CD4-positive, CD25-positive, alpha-beta regulatory T cell (primary cell): ENCODE measurements at places on chromosomes 6 and 20.

- DNase-seq, result no peak
Measured at GRCh38 chr6:79650950-79651349, 19.8 kb downstream of the SH3BGRL2 start.

- peak; percentile 63 for DNase-seq
Measured at GRCh38 chr20:45963059-45964005, 8.7 kb downstream of the ZNF335 start.

DNA sequence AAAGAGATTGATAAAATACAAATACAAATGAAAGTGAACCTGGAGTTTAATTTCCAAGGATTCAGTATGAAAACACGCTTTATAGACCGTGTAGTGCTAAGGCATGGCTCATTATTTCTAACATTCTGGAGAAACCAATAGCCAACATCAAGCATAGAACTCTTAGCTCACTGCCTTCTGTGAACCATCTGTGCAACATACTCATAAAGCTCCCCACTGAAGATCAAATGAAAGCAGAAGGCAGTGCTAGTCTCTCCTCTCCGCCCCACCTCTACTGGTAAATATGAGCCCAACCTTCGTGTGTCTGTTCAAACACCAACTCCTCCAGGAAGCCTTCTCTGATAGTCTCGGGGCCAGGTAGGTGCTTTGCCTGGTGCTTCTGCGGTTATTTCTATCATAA is 153.6 kb downstream of the IPCEF1 start:
- DNase-seq, result no peak

DNA sequence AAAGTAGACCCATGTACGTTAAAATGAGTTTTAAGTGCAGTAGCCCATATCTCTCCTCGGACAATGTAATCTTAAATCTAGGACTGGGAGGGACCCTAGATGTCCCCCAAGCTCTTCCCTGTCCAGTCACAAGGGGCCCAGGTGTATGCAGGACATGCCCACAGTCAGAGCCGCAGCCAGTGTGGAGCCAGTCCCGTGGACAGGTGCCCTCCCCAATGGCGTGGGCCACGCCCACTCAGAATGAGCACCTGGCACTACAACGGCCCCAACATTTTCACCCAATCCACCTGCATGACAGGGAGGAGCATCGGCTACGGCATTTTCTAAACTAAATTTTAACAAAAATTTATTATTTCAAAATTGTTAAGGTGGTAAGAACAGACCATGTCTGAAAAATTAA is 53.2 kb downstream of the WDR27 start:
- DNase-seq, result no peak
